ENCODE measurements at places on chromosomes 6 and 20.

DNA sequence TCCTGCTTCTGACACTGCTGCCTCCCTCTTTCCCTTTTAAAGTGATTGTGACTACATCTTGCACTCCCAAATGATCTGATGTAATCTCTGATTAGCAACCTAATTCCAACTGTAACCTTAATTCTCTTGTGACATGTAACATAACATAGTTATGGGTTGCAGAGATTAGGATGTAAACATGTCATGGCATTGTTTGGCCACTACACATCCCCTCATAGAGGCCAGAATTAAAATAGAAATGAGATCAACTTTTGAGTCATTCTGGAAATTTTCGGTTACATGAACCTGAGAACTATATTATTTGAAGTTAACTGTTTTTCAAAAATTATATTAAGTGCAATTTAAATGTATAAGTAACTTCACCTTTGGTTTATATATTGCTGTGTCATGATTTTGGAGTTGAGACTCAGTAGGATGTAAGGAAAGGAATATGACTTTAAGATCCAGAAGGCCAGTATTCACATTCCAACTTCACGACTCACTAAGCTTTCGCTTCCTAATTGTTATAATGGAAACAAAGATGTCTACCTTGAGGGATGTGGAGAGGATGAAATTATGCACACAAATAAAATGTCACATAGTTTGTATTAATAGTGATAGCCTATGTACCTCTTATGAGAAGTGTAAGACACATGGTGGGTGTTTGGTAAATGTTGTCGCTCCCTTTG lies 611.9 kb upstream of the MAP3K7 start:
- DNase-seq: no peak

DNA sequence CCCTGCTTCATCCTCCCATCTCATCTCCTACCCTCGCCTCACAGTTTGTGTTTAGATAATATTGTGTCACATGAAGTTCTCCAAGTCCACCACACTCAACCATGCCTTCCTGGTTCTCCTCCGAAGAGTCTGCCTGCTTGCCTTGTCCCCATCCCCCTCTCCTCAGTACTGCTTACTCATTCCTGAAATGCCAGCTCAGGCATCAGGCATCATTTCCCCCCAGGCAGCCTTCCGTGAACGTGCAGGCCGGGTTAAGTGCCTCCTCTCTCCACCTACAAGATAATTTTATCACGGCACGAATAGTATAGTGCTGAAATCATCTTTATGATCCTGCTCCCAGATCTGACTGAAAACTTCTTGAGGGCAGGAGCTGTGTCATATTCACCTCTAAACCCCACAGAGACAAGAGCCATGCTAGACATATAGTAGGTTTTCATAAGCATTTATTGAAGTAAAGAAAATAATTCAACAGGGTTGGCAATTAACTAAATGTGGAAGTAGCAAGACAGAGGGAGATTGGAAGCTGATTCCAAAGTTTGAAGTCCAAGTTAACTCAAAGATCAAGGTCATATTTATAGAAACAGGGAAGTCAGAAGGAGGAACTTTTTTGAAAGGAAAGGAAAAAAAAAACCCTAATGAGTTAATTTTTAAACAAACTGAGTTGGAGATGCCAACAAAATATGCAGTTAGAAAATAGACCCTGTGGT lies 48.7 kb upstream of the BMP2 start:
- DNase-seq: no peak

- DNase-seq: no peak
Observed at GRCh38 chr6:129289442-129289841, 406.5 kb downstream of the LAMA2 start.

- DNase-seq: no peak
Observed at GRCh38 chr6:46626228-46626909, 26.2 kb downstream of the CYP39A1 start.

- no peak for DNase-seq
Observed at GRCh38 chr6:5084360-5084780, 771 bp upstream of the PPP1R3G start.

DNA sequence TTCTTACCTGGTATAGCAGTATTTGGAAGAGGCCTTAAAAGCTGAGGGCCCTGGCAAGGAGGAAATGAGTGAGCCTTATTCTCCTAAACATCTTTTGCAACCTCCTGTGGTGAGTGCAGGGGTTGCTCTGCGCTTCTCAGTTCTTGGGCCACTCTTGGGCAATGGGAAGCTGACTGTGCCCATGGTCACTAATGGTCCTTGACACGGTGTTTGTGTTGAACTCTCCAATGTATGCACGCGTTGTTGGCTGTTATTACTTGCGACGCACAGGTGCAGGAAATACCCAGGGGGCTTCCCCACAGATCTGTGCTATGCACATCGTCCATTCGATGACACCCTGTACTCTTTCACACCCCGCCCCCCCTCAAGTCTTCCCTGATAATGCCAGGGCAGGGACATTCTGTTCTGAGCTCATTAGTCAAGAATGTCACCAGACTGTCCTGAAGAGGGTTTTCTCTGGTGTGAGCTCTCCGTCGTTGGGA lies 79.7 kb downstream of the EDN1 start:
- DNase-seq: no peak

- no peak for DNase-seq
Observed at GRCh38 chr20:38447931-38448675, 13.0 kb upstream of the SNHG17 start.

GRCh38 chr20:4490045-4490444 lies 231.7 kb upstream of the PRND start:
- no peak for DNase-seq

- no peak for DNase-seq
Observed at GRCh38 chr6:84172574-84172973, 54.9 kb downstream of the CEP162 start.

DNA sequence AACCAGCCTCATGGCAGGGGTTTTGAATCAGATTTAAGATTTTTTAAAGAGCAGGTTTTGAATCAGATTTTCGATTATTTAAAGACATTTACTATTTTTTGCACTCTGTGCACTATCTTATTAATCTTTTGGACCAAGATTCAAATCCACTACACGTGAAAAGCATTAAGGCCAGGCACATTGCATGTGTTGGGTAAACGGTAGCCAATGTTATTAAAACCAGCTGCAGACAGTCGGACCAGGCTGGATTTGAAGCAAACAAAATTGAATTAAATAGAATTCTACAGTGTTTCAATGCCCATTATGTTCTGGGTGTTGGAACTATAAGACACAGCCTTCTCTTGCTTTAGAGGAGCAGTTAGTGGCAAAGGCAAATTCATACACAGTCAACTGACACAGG lies 7.7 kb downstream of the HLA-DOA start:
- DNase-seq: no peak

GRCh38 chr6:30091577-30092381 lies 16.2 kb upstream of the RNF39 start:
- no peak for DNase-seq

GRCh38 chr6:56328728-56329090 lies 81.3 kb upstream of the COL21A1 start:
- DNase-seq: no peak

- no peak for DNase-seq
Observed at GRCh38 chr20:44362466-44362940, 7.0 kb downstream of the HNF4A start.

- no peak for DNase-seq
Observed at GRCh38 chr6:133341607-133342158, 100.5 kb downstream of the EYA4 start.
